Activated CD4-positive, alpha-beta T cell treated with anti-CD3 and anti-CD28 coated beads for 1 hour (primary cell): ENCODE measurements at places on chromosomes 5 and 9.

DNA sequence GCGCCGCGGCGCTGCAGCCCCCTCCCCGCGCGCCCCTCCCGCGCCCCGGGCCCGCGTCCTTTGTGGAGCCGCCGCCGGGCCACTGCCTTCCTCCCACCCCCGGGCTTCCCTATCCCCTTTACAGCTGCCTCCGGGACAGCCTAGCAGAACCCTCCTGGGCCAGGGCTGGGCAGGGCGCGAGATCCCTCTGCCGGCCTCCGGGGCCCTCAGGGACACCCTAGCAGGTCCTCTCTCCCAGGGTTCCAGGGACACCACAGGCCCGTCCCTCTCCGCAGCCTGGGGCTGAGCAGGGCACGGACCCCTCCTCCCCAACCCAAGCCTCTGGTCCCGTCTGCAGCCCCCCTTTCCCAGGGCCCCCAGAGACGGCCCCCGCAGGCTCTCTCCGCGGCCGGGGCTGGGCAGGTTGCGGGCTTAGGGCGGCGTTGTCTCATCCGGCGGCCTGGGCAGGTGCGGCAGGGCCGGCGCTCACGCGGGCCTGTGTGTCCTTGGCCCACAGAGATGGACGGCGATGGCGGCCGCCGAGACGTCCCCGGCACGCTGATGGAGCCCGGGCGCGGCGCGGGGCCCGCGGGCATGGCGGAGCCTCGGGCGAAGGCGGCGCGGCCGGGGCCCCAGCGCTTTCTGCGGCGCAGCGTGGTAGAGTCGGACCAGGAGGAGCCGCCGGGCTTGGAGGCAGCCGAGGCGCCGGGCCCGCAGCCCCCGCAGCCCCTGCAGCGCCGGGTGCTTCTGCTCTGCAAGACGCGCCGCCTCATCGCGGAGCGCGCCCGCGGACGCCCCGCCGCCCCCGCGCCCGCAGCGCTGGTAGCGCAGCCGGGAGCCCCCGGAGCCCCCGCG is 710 bp downstream of the WNK2 start:
- DNase-seq, result no peak

DNA sequence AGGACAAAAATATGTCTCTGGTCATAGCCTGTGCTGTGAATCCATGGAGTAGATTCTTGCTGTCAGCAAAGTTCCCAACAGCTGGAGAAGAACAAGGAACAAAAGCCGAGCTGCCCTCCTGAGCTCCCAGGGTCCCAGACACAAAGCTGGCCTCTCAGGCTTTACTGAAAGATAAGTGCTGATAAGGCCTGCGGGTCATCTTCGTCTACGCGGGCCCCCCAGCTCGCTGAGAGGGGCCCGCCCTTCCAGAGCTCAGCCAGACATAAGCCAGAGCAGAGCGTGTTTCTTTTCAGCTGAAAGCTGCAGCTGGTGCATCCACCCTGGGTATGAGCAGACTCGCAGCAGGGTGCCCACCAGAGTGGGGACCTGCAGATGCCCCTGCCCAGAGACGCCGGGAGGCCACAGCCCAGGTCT is 84.7 kb downstream of the HSD17B3 start:
- no peak for DNase-seq

DNA sequence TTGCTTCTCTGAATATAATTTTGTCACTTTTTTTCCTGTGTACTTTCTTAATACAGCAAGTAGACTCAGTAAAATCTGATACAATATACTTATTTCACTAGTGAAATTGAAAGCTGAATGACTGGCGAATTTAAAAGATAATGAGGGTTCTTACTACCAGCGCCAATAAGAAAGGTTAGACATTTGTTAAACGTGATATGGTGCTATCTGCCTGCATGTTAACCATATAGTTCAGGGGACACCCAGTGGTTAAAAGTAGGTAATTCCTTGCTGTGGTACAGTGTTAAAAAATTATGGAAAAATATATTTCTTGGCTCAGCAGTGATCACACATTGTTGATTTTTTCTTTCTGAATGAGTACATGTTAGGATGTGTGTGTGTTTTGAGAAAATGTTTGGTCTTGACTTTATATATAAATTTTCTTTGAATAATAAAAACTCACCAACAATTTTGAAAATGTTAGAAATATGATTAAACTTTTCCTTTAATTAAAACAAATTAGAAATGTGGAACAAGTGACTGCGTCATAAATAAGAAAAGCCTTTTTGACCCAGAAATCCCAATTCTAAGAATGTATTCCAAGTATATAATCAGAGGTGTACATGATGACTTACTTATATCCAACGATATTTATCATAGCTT is 25.8 kb downstream of the CAST start:
- DNase-seq, result no peak

GRCh38 chr9:113368982-113369854 is 7.6 kb downstream of the HDHD3 start:
- no peak for DNase-seq

DNA sequence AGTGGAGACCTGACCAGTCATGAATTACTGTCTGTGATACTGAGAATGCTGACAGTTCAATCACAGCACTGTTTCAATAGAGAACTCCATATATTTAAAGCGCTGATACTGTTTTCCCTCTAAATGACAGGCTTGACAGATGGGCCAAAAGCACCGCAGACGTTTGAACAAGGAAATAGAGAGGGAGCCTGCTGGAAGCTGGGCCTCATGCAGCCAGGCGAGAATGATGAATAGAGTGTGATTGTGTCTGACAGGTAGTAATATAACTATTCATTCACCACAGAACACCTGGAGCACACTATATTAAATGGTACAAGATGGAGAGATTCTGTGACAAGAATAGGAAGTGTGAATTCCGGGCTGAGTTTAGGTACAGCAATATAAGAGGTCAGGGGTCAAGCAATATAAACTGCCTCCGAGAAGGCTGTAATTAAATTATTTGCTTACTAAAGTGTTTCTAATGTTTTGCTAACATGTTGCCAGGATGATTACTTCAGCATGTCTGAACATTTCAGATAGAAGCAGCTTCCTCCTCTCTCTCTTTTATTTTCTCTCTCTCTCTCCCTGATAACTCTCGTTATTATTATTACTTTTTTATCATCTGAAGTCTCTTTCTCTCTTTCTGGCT is 297.7 kb downstream of the CSNK1G3 start:
- DNase-seq, result no peak

- DNase-seq, result no peak
Measured at GRCh38 chr5:117266280-117266679, 691.7 kb upstream of the SEMA6A start.

DNA sequence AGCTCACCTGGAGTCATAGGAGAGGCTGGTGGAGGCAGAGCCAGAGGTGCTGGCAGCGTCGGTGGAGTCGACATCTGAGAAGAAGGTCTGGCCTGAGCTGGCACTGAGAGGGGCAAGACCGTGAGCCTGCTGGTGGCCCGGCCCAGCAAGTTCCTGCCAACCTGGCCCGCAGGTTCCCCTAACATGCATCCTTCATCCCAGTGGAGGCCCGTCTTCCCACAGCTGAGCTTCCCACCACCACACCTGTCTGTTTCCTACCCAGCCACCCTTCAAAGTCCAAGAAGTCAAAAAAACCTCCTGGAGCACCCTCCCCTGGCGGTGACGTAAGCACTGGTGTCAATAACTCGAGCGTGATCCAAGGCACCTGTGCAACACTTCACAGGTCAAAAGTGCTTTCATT is 16.9 kb downstream of the PHF19 start:
- DNase-seq, result no peak

- no peak for DNase-seq
Measured at GRCh38 chr5:88236866-88237642, 31.6 kb downstream of the TMEM161B start.

GRCh38 chr5:1642621-1643061 is 118.9 kb upstream of the LPCAT1 start:
- no peak for DNase-seq

DNA sequence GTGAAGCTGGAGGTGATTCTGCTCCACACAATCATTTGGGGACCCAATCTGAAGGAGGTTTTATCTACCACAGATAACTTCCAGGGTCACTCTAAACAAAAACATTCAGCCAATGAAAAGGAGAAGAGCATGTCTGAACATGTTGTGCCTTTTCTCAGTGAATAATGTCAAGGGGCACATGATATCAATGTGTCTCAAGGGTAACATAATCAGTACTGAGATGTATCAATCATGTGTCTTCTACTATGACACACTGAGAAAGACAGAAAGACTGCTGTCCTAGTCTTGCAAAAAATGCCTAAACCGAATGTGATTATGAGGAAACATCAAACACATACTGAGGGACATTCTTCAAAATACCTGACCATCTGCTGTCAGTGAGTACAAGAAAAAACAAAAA is 25.4 kb upstream of the RASA1 start:
- no peak for DNase-seq

- DNase-seq, result no peak
Measured at GRCh38 chr5:124702525-124702924, 43.9 kb downstream of the ZNF608 start.

DNA sequence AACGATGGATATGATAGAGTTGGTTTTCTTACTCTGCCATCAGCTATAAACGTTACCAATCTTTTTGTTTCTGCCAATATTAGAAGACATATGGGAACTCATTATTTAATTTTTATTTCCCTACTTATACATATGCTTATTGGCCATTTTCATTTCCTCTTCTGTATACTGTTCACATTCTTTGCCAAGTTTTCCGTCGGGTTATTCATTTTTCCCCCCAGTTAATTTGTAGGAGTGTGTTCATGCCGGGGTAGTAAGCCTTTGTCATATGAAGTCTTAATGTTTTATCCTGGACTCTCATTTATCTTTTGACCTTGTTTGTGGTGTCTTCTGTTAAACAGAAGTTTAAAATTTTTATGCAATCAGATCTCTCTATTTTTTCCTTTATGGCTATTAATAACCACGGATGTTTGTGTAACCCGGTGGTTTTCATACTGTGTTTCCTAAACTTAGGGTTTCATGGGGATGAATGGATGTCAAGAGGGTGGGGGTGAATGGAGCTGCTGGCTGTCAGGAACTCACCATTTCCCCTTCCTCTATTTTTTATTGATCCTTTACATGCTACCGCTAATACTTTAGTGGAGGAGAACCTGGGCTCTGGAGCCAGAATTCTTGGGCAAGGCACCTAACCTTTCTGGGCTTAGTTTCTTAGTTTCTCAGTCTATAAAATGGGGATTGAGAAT is 42.5 kb upstream of the PPARGC1B start:
- no peak for DNase-seq

DNA sequence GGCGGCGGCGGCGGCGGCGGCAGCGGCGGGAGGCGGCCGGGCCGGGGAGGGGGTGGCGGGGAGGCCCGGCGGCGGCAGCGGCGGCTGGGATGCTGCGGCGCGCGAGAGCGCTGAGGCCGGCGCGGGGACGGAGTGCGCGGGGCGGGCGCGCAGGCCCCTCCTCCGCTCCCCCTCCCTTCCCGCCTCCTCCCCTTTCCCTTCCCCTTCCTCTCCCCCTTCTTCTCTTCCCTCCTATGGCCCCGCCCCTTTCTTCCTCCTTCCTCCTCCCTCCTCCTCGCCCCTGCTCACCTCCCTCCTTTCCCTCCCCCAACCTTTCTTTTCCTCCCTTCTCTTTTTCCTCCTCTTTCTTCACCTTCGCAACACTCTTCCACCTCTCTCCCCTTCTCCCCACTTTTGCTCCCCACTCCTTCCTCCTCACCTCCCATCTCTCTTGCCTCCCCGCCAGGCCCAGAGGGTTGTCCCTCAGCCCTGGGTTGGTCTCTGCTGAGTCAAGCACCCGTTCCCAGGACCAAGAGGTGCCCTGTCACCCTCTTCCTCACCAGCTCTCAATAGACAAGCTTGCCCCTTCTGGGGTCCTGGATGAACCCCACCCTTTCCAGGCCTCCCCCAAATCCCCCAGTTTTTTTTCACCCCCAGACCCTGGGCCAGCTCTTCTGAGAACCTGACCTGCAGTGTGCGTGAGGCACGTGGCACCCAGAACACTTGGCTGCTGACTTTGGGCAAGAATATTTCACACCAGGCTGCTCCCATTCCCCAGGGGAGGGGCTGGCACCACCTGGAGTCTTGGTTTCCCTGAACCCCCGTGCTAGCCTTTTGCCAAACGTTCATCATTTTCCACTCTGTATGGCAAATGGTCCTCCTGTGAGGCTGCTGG is at the start of gene SEMA4D:
Gene SEMA4D, minus strand, starts transcription at position 136 of the 874 bp plus-strand sequence. CDS start 92,657 bp downstream, outside the sequence.
- DNase-seq, result peak; percentile 38

- DNase-seq, result no peak
Measured at GRCh38 chr9:132783006-132783405, 95.1 kb downstream of the AK8 start.

- DNase-seq, result no peak
Measured at GRCh38 chr5:179870952-179871351, 12.3 kb upstream of the MRNIP start.

DNA sequence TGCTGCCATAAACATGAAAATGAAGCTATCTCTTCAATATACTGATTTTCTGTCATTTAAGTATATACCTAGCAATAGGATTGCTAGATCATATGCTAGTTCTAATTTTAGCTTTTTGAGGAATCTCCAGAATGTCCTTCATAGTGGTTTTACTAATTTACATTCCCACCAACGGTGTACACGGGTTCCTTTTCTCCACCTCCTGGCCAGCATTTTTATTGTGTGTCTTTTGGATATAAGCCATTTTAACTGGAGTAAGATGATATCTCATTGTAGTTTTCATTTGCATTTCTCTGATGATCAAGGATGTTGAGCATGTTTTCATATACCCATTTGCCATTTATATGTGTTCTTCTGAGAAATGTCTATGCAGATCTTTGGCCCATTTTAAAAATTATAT is 446.5 kb downstream of the GABRG2 start:
- DNase-seq, result no peak

DNA sequence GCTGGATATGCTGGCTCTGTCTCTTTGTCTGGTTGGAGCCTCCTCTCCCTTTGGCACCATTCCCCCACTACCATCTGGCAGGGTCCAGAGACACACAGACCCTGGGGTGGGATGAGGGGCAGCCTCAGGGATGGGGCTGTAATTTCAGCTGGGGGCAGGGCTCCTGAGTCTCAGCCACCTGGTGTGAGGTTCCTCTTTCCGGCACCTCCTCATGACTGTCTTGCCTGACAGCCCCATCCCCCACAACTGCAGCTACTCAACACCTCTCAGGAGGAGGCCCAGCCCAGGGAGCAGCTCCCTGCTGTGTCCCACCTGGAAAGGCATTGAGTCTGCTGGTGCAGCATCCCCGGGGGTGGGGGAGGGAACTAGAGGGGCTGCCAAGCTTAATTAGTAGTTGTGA is 11.7 kb upstream of the RPS14 start:
- DNase-seq, result no peak

DNA sequence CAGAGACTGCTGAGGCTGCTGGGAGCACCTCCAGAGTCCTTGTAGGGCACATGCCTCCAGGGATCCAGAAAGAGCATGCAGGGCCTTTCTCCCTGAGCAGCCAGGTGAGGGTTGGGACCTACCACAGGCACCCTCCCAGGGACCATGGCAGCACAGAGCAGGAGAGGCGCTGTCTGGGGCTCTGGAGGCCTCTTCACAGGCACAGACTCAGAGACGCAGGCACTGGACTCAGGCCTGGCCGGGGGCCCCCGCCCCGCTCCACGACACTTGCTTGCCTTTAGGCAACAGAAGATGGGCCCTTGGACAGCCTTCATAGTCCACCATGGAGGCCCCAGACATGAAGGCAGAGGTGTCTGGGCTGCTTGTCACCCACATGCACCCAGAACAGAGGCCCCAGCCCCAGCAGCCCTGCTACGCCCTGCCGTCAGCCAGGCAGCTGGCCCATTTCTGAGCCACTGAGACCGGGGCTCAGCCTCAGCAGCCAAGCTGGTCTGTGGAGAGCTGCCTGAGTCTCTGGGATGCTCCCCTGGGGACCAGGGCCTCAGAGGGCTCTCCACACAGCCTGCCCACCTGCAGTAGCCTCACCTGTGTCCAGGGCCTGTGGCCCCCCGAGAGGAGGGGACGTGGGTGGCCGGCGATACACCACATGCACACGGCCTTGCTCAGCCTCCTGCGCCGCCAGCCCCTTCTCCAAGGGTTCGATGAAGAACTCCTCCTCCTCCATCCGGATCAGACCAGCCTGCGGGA is 72.8 kb downstream of the ADAMTS2 start:
- no peak for DNase-seq
